ENCODE measurements at places on chromosomes 7 and 10.

GRCh38 chr7:126450269-126450671 is 802.5 kb downstream of the GRM8 start:
- no peak for DNase-seq

DNA sequence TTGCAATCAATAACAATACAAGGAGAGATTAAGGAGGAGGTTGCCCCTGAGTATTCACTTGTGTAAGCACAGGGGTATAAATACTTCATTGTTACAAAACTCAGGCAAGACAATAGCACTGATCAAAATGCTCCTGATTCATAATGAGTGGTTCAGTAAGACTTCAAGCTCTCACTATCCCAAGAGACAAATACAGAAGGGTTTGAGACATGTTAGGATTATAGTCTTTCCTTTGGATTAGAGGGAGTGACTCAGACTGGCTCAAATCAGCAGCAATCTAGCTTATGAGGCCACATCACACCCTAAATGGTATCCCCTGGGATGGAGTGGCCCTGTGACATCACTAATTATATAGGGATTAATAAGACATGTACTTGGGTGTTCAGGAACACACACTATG is 167.2 kb upstream of the HGF start:
- DNase-seq, result no peak

DNA sequence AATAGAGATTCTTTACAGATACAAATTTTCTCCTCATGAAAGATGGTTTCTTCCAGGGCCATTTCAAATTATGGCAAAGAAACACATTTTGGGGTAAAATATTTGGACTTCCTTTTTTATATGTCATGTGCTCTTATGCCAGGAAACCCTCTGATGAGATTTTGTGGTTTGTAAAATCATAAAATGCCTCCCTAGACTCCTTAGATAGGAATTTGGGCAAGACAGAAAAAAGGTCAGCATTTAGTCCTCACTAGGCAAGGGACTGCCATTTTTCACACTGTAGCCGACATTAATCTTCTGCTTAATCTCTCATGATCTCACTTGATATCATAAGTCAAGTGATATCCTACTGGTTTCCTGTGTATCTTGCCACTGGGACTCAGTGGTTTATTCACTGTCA is 286.4 kb downstream of the ARHGAP12 start:
- DNase-seq, result no peak

DNA sequence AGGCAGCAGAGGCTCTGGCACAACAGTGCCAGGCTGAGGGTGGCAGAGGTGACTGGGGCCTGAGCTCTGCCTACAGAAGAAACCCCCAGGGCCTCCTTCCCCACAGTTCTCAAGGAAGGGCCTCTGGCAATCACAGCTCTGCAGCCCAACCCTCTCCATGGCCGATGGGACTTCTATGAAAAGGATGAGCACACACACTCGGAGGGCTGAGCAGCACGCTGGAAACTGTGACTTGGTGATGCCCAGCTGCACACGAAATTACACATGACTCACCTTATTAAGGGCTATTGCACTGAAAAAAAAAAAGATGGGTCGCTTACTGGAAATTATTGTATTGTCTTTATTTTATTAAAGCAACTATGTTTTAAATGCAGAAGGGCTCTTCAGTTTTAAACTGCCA is 42.9 kb upstream of the LRRC18 start:
- DNase-seq, result no peak

DNA sequence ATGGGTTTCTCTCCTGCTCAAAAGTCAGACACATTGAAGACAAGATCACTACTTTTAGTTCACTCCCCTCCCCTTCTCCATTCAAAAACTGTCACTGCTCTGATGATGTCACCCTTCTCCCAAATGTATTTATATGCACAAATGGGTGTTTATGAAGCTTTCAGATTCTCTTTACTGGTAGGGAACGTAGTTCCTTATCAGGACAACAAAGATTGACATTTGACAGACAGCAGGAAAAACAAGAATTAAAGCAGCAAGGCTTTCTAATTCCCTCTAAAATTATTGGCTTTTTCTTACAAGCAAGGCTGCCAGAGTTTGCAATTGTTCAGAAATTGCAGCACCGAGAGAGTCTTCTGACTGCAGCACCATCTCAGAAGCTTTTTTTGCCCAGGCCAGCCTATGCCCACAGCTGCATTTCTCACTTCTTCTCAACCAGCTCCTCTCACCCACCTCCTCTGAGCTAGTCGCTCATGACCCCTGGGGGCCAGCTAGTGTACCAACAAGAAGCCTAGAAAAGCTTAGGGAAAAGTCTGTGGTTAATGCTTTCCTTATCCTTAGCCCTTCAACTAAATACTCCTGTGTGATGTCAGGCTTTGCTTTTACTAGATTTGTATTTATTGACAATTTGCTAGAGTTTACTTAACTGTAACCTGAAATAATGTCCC is 265.1 kb downstream of the HTR7 start:
- DNase-seq, result no peak

DNA sequence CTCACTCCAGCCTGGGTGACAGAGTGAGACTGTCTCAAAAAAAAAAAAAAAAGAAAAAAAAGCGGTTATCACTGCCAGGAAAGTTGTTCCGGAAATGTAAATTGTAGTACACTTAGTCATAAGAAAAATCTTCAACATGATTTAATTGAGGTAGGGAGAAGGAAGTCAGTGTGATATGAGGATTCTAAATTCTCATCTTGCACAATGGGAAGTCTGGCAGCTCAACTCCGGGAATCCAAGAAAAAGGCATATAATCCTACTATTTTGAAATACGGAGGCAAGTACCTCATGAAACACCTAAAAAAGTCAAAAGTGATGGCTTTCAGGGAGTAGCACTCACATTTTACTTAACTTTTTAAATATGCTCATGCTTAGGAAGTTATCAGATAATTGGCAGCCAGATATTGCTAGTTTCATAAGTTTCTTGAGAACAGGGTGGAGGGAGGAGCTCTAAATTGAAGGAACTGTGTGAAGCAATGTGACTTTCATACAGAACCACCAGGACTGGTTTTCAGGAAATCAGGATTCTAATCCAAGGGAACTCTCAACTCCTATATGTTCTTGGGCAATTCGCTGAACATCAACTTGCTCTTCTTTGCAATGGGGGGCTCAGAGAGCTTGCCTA is 2.7 kb upstream of the C7orf25 start:
- DNase-seq, result no peak

DNA sequence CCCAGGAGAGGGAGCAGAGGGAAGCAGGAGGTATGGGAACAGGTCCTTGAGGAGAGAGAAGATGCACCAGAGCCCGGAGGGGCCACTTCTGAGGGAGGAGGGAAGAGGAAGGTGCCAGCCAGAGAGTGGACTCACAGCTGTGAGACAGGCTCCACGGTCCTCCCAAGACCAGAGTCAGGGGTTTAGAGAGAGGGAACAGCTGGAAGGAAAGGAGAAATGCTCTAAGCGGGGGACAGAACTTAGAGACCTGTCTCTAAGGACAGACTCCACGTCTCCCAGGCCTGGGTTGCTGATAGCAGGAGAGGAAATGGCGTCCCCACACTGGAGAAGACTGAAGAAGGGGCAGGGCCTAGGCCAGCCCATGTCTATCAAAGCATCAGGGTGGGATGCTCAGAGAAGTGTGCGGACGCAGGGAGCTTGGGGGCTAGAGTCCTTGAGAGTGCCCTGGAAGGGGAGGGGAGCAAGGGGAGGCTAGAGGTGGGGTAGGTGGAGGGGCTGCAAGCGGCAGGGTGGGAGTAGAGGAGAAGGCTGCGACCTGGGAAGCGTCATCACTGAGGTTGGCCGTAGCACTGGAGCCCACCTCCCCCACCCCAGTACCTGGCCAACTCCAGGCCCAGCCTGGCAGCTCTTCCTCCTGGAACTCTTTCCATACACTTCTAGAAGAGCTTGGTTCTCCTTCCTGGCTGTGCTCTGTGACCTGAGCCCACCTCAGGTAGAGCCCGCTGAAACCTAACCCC is 25.6 kb upstream of the GRID1 start:
- peak; percentile 55 for DNase-seq

- no peak for DNase-seq
These were observed 8.0 kb downstream of the SLC18A2 start for GRCh38 chr10:117248750-117249465.

DNA sequence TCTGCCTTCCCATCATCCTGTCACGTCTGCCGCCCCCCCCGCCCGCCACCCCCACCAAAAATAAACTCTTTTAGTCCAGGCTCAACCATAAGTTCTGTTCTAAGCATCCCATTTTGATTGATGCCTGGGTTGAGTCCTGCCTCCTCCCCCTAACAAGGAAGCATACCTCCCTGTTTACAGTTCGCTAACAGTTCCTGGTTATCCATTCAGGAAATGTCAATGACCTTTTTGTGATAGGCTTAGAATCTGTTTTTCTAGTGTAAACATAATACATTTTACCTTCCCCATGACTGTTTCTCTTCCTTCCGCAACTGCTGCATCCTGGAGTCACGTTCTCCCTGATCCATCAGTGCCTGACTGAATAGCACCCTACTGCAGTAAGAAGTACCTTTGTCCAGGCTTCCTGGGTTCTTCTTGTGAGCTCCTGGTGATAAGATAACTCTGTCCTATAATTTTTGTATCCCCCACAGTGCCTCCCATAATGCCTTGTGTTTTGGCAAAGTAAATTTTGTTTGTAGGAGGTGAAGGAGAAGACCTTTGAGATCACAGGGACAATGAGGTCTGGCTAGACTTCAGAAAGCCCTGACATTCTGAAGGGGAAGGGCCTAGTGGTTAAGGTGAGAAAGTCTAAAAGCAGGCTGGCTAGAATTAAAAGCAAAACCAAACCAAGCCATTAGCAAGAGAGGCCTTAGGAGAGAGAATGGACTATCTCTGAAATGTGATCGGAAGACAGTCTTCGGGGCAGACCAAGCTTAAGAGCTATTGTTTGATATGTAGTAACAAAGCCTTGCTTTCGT is 7.3 kb downstream of the AGFG2 start:
- DNase-seq, result no peak

DNA sequence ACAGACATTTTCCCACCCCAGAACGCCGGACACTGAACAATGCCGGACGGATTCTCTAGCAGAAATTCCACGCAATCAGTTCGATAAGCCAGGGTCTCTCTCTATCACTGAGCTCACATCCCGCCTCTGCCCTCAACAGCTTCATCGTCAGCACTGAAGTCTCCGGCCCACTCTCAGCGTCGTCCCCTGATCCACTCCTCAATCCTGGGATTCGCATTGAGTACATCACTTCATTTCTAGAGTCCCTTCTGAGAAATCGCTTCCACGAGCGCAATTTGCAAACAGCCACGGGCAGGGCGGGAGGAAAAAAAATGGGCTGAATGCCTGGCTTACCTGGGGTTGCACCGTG is 365 bp downstream of the YME1L1 start:
- DNase-seq, result no peak

DNA sequence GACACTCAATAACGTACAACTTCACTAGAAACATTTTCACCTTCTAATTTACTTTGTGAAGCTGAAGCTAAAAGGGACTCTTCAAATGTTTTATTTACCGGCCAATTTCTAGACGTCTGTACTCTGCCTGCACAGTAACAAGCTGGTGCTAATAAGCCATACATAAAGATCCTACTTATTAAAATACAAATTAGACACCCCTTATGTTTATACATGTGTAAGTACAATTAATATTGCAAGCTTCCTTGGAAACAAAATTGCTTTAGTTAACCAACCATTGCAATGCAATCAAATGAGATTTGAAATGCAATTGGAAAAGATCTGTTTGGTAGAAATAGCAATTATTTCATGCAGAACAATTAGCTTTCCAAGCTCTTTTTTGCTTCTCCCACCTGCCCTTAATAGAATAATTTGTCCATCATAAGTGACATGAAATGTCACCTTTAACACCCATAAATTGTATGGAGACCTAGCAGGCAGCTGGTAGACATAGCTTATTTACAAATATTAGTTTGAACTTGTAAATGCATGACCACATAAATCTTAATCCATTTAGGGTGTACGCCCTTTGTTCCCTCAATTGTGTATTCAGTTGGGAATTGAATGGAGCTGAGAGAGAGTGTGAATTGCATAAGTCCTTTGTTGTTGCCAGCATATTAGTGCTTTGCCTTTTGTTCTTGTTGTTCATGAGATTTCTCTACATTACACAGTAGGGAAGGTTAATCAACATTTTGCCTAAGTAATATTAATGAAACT is 277.1 kb downstream of the CACNA2D1 start:
- DNase-seq, result no peak

- DNase-seq, result no peak
These were observed 393.5 kb downstream of the GFRA1 start for GRCh38 chr10:115879372-115880089.

- DNase-seq, result no peak
These were observed 253.1 kb downstream of the FZD1 start for GRCh38 chr7:91517201-91517785.

- no peak for DNase-seq
These were observed 148.1 kb downstream of the ARHGAP21 start for GRCh38 chr10:24575481-24576002.

DNA sequence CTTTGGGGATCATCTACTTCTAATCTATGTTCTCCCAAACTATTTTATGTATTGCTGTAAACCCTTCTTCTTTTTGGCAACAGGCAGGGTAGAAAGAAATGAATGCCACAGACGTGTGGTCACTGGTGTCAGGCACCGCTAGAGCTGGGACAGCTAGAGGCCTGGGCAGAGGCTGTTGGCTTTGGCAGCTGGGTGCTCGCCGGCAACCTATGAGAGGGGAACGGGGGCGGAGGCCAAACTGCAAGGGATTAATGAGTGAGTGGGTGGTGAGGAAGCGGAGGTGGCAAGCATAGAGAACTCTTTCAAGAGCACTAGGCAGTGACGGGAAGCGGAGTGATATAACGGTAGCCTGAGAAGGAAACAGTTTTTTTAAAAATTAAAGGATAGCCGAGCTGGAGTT is 78.5 kb downstream of the CREB5 start:
- no peak for DNase-seq

DNA sequence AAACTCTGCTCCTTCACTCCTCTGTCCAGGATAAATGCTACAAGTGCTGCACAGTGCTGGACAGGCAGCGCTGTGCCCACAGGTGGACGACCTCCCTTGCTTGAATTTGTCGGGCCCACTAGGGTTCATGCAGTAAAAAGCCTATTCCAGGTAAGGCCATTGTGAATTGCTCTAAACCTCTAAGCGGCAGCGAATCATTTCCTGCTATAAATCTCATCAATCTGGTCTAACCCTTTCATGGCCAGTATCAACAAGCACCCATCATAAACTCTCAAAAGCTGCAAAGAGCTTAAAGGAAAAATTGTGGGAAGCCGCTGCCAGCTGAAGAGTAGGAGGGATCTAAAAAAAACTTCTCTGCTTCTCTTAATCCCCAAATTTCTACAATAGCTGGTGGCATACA is 134.2 kb downstream of the SLC25A13 start:
- DNase-seq, result no peak

GRCh38 chr7:100967292-100967863 is 2.0 kb upstream of the MUC12 start:
- no peak for DNase-seq

- no peak for DNase-seq
These were observed 3.2 kb upstream of the EMX2 start for GRCh38 chr10:117539361-117539773.

DNA sequence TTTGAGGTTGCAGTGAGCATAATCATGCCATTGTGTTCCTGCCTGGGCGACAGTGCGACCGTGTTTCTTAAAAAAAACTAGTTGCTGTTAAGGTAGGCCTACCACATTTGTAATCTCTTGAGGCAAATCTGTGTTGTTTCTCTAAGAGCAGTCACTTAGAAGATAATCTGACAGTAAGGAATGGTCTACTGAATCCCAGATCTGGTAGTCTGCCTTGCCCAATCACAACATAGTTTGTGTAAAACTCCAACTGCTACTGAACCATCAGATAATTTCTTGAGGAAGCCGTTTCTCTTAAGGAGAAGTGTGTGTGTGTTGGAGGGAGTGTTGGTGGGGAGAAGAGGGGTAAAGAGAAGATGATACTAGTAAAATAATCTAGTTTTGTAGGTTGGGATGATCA is 5.0 kb downstream of the NRF1 start:
- DNase-seq, result no peak

- DNase-seq, result peak; percentile 63
These were observed 141.3 kb upstream of the VKORC1L1 start for GRCh38 chr7:65731562-65732035.

Data from sigmoid colon (tissue), 7 donors.